ENCODE measurements at places on chromosomes 5 and 9.

DNA sequence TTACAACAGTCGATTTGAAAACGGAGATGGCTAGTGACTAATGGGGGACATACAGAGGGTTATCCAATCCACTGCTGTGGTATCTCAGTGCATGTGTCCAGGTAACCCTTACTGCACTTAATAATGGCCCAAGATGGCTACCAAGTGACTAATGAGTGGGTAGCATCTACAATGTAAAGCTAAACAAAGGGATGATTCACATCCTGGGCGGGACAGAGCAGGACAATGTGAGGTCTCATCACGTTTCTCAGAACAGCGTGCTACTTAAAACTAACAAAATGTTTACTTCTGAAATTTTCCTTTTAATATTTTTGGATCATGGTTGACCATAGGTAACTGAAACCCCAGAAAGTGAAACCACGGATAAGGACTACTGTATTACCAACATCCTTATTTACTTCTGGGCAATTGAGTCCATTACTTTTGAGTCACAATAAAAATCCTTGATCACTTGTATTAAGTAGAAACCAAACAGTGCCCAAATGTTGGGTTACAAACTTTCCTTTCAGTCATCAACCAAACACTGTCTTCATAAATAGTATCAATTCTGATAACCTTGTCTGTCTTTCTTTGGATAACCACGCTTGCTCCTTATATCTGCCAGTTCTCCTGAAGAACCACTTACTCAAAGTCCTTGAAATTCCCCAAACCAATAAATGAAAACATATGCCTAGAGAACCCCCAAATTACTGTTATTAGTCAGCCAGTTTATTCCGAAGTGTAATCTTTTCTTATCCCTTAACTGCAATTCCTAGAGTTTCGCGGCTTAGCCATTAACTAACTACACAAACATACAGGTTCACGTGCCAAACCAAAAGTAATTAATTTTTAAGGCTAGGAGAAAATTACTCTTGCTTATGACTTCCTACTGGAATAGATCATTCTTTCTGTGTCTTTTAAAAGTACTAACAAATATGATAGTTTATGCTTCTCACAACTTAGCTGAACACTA lies 59.7 kb downstream of the ELL2 start:
- peak; percentile 90 for DNase-seq

DNA sequence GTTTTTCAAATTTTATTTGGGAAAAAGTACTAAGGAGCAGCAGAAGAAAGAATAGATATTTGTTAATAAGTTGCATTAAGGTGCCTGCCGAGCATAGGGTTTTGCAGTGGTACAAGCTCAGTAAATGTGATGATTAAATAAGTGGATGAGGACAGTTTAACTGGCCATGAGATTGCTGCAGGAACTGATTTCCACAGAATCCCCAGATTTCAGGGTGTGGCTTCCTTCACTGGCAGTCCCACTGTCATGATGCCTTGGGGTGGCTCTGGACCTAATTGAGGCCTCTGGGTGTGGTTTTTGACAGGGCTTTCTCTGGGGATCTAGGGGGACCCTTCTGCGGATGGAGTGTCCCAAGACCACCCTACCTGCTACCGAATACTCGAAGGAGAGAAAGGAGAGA lies 1.4 kb downstream of the PHF24 start:
- DNase-seq: no peak

DNA sequence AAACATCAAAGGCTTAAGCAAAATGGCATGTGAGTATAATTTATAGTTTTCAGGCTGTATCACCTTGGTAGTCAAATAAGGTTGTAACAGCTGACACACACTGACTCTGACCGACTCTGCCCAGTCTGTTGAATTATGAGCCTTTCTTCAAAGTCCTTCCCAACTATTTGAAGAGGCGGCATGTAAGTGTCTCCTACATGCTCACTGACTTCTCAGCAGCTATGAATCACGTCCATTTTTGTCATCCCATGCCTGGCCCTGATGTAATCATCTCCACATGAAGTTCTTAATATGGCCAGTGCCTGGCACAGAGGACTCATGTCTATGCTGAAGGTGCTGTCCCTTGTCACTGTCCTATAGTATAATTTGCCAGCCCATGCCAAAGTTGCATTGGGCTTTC lies 5.1 kb upstream of the PTBP3 start:
- peak; percentile 54 for DNase-seq

GRCh38 chr9:2493109-2493508 lies 128.5 kb upstream of the VLDLR start:
- no peak for DNase-seq

DNA sequence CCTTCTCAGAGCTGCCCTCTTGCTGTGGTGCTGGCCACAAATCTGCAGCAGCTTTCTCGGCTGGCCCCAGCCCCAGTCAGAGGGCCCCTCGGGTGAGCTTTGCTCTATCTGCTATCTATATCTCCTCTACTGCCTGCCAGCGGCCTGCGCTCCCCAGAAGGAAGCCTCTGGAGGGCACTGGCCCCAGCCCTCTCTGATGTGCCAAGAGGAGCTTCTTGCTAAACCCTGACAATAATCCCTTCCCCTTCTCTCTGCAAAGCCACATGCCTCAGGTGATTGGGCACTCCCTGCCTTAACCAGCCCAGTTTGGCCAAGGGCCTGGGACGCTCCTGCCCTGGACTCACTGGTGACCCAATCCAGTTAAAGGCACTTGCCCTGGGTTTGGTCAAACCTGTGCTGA lies 42.7 kb downstream of the CAMK2A start:
- no peak for DNase-seq

GRCh38 chr9:79912318-79913070 lies 340.7 kb downstream of the TLE4 start:
- DNase-seq: peak; percentile 59

- no peak for DNase-seq
Observed at GRCh38 chr5:126925482-126925881, 104.9 kb downstream of the MARCHF3 start.

DNA sequence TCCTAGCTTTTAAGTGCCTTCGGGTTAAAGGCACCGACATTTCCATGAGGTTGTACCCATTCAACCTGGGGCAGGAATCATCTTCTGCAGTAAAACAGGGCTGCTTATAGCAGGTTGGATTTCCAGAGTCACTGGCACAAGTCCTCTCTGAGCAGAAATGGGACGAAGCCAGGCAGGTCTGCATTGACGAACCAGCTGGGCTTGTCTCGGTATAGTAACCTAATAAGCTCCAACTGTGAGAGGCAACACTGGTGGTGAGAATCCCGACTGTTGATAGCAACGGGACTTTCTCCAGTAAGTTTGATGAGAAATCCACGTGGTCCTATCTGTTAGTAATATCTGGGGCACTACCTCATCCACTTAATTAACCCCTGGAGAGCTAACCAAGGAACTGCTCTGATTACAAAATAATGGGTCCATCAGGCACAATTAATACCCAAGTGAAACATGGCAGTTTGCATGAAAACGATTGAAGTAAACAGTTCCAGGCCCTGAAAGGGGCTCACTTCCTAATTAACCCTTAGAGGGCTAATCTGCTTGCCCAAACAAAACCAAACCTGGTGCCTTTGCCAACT lies 491.0 kb upstream of the C9orf72 start:
- no peak for DNase-seq

GRCh38 chr5:42598311-42598710 lies 158.3 kb upstream of the CCDC152 start:
- no peak for DNase-seq

GRCh38 chr5:111138096-111138495 lies 45.9 kb downstream of the WDR36 start:
- DNase-seq: no peak

DNA sequence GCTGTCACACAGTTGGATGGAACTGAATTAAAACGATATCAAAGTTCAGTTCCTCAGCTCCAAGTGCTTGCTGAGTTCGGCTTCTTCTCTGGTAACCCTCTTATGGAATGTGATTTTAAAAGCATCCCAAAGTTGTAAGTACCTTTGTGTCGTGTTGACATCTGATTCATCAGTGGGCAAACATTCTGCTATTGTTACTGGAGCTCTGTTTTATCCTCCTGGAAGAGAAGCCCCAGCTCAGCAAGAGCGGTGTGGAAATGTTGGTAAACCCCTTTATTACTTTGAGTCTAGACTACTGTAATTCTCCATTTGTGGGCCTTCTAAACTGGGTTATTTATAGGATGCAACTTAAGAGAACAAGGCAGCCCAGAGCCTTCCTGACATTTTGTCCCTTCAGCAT lies 699.3 kb upstream of the WWC1 start:
- DNase-seq: no peak

DNA sequence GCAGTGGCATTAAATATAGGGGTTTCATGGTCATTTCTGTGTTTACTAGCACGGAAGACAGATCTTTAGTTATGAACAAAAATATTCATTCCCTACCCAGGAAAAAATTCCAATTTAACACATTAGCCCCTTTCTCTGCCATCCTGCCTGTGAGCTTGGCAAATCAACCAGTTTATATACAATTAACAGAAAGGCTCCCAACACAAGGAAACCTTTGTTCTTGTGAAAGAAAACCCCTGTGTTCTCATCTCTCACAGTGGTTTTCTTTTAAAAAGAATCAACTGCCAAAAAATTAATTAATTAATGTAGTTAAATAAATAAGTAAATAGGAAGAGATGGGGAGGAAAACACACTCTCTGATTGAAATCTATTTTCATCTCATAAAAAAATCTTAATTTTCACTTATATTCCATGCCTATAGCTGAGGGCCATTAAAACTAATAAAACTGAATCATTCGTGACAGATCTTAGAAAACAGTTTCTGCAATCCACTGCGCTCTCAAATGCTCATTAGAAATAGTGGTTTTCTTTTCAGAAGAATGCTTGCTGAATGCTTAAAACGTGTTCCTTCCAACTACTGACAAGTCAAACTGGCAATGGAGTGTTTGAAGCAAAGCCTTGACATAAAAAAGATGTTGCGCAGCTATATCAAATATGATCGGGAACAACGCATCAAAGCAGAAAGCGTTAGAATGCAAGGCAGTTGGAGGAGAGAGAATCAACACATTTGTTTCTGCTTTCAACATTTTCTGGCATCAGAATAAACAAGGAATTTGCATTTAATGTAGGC lies 387.7 kb downstream of the TLR4 start:
- no peak for DNase-seq

GRCh38 chr5:61657686-61658085 lies 325.6 kb downstream of the ZSWIM6 start:
- no peak for DNase-seq

DNA sequence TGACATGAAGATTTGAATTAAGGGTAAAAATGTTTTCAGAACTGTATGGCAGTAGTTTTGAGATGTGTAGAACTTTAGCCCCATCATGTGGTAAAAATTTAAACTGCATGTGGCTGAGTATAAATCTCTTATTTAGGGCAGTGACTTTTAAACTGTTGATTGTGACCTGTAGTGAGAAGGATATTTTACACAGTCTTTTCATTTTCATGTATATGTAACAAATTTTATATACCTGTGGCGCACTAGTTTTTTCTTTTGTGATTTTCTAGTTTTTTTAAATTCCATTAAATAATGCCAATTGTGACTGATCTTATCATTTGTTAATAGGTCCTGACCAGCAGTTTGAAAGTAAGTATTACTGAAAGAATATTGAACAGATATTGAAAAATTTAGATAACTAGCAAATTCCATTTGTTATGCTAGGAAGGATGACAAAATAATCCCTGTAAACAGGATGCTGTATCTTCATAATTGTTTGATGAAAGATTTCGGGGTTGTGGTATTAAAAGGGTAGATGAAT lies 47.2 kb downstream of the GPBP1 start:
- DNase-seq: peak; percentile 65

DNA sequence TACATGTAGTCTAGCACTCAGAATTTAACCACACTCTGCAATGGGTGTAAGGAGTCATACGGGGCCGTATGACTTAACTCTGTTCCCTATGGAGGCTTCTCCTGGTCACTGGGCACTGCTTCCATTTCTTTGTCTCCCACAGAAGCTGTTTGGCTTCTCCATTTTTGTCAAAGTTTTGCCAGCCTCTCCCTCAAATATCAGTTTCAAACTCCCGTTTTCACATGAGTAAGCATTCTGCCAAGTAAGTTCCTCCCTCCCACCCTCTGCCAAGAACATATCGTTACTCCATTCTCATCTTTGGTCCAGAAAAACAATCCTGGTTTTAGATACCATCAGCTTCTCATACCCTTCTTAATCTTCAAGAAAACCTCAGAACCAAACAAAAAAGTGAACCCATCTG lies 6.1 kb downstream of the AFAP1L1 start:
- DNase-seq: no peak

DNA sequence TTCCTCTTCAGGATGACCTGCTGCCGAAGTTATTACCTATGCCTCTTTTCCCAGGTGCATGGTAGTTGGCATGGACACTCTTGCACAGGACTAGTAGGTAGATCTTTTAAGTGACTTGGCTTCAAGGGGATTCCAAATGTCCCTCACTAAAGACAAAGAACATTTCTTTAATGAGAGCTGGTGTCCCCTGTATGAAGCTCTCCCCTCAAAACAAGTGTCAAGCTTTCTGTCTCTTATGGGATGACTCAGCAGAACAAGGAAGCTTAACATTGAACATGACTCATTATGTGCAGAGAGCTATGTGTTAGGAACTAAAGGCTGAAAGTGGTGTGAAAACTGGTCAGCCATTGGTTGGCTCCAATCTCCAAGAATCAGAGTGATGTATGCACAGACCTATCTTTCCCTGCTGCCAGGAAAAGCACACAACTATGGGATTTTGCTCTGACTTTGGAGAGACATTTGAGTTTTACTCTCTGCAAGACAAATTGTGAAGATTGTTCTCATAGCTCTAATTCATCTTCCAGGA lies 120.5 kb downstream of the PRDM6 start:
- peak; percentile 76 for DNase-seq

GRCh38 chr5:16540421-16540820 lies 74.8 kb upstream of the ZNF622 start:
- DNase-seq: peak; percentile 85

DNA sequence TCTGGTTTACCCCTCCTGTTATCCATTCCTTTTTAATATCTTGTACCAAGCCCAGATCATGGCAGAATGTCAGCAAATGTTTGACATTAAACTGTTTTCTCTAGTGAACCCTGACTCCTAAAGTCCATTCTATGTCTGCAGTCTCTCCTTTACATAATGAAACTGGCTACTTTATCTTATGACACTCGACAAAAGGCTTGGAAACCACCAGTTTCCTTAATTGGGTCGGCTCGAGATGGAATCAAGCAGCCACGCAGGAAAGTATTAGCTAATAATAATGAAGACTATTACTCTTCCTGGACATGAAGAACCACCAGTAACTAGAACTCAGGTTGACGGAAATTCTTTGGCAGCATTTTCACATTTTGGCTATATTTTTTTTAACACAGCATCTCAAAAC lies 17.5 kb downstream of the DAP start:
- no peak for DNase-seq

- no peak for DNase-seq
Observed at GRCh38 chr5:147713550-147714295, 68.8 kb downstream of the JAKMIP2 start.

DNA sequence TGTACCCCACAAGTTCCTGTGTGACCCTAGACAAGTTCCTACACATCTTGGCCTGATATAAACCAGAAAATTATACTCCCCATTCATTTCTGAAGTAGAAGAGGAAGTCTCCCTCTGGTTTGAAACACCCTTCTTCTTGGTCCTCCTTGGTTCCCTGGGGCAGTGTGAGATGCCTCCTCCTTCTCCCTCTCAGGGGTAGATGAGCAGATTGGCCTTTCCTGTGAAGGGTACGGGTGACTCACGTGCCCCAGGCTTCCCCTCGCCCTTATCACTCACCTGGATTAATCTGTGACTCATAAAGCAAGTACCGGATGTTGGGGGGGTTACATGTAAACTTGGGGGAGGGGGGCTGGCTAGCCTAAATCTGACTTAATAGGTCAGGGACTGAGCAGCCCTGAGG lies 11.1 kb upstream of the AQP3 start:
- peak; percentile 91 for DNase-seq

- no peak for DNase-seq
Observed at GRCh38 chr5:160198146-160198545, 31.2 kb upstream of the FABP6 start.

Data from M059J (cell line).